Psoas muscle (tissue), 8 donors: ENCODE measurements at places on chromosomes 12 and 14.

DNA sequence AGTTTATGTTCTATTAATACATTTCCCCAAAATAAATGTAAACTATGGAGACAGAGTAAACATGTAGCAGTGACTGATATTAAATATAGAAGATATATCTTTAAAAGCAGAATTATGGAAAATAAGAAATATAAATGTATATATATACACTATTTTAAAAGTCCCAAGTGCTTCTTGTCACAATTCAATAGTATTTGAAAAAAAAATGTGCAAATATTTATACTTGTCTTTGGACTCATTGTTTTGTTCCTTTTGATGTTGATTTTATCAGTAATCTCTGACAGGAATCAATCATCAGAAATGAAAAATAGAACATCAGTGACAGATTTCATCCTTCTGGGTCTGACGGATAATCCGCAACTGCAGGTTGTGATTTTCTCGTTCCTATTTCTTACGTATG lies at the start of gene OR6C76:
Gene OR6C76, plus strand, starts transcription at position 301 of the 400 bp plus-strand sequence. Its CDS starts 0 bp downstream, at position 301.
- no peak for DNase-seq

GRCh38 chr14:39219075-39219499 lies 14.6 kb upstream of the MIA2 start:
- DNase-seq, result no peak

GRCh38 chr12:75891072-75891471 lies 140.5 kb downstream of the PHLDA1 start:
- DNase-seq, result no peak

GRCh38 chr12:54368025-54368708 lies 3.9 kb upstream of the GPR84 start:
- DNase-seq, result no peak
